PC-9 (cell line): ENCODE measurements at places on chromosomes 4 and X. TPM values are rescaled to one million over a fixed set of nuclear protein-coding genes. Genes with fewer than 3 reads are reported as not detected.

- no peaks in the 10 kb centered on the region for H3K27me3 ChIP-seq
- no peak for DNase-seq
- no peak overlapping the region for H3K27ac ChIP-seq
- no peaks in the 10 kb centered on the region for H3K36me3 ChIP-seq
- H3K4me3 ChIP-seq = no peak overlapping the region
- H3K4me1 ChIP-seq = no peaks in the 10 kb centered on the region; the same call in 1 of the 2 replicates
These were observed 614.6 kb upstream of the CPEB2 start for GRCh38 chr4:14387647-14388046.

The GRIPAP1 gene
- 33.6 and 35.2 TPM in 2 replicates for total RNA-seq

The TLR7 gene
- not detected in 2 replicates for total RNA-seq

- no peak overlapping the region for H3K4me3 ChIP-seq
- no peaks in the 10 kb centered on the region for H3K4me1 ChIP-seq
- no peaks in the 10 kb centered on the region for H3K36me3 ChIP-seq
- no peak overlapping the region for H3K27ac ChIP-seq
- DNase-seq = no peak
These were observed 103.8 kb downstream of the DDX53 start for GRCh38 chrX:23103546-23103945.

The IL2 gene
- not detected in 2 replicates for total RNA-seq

DNA sequence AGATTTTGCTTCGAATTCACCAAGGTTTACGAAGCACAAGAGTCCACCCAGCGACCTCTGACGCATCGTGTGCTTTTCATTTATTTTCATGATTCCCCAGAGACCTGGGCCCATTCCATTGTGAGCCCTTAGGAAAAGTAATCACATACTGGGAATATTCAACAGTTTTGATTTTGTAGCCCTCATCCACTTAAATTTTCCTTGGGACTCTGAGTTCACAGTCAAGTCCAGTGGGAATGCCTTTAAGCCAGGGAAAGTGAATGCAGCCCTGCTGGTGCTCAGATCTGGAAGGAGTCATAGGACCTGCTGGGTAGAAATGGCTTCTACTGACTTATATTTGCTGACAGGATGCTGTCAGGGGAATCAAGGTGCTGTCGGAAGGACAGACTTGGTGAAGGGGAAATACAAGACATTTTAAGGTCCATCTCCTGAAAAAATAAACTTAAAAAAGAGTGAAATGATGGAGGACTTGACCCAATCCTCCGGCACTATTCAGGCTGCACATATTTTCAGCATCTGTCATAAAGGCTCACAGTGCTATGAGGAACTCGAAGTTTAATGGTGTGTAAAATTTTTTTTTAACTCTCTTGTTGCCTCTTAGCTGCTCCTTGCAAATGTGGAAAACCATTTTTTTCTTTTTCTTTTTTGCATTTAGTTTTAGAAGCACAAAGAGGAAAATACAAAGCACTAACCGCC lies 204.9 kb downstream of the MID1 start:
- no peak overlapping the region for H3K4me3 ChIP-seq
- H3K36me3 ChIP-seq = no peaks in the 10 kb centered on the region
- peaks cover 15% of the 10 kb centered on the region for H3K4me1 ChIP-seq
- DNase-seq = no peak
